ENCODE measurements at places on chromosomes 2 and 18.
A peak's percentile ranks its signal among the peaks of the same experiment; 100 is the strongest.

DNA sequence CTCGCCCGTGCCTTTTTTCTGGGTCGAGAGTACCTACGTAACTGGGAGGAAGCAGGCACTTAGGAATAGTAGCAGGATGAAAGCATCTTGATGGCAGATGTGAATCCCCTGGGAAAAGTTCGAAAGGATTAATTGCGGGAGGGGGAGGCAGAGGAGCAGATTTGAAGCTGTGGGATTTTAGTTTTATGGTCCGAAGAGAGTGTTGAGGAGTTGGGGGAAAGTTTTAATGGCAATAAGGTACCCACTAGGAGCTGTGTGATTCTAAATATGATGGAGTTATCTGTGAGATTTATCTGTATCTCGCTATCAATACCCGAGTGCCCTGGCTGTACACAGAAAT is 1.1 kb downstream of the AGFG1 start:
- no peak for DNase-seq

GRCh38 chr2:241612156-241613016 is 24.6 kb downstream of the THAP4 start:
- no peak for DNase-seq

- no peak for DNase-seq
Observed at GRCh38 chr2:71422786-71423185, 30.6 kb upstream of the DYSF start.

DNA sequence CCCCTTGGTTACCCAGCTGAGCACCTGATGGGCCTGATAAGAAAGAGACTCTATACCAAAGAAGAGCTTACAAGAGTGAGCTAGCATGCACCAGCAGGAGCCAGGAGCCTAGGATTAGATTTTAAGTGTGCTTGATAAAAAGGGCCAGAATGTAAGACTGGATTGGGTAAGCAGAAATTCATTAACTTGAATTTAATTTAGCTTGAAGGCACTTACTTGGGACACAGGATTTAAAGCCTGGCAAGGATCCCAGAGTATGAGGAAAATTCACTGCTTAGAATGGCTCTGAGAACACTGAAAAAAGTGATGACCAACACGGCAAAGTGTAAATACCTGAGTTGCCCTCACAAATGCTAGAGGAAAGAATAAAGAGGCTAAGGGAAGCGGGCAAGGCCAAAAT is 91.3 kb upstream of the RBBP8 start:
- no peak for DNase-seq

DNA sequence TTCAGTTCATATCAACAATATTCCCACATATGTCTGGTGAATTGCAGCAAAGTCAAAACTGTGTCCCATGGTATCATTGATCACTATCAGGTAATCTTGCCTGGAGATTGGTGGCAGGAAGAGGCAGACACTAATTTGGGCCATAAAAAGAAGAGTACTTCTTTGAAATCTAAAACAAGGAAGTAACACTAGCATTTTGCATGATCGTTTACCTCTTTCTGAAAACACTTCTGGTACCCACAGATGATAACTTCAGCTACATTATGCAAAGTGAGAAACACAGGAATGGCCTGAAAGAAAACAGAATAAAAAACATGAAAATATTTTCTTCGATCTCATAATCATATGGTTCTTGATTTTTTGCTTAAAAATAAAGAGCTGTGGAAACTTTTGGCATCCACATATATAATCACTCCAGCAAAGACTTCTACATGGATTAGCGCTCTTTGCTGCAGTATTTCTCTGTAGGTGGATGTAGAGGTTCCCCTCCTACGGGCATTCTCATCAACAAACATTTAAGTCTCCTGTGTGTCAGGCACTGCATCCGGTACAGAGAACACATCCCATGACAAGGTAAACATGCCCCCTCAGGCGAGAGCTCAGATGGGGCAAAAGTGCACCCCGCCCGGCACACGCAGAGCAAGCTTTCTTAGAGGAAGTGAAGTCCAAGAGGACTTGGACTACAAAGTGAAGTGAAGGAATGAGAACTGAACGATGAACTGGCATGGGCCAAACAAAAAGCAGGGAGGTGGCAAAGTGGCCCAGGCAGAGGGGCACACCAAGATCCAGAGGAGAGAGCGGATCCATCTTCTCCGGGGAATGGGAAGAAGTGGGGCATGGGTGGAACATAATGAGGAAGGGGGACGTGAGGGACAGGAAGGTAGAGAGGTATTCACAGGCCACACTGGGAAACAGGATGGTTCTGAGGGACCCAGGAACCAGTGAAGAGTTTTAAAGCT is 68.0 kb upstream of the RIOK3 start:
- no peak for DNase-seq

DNA sequence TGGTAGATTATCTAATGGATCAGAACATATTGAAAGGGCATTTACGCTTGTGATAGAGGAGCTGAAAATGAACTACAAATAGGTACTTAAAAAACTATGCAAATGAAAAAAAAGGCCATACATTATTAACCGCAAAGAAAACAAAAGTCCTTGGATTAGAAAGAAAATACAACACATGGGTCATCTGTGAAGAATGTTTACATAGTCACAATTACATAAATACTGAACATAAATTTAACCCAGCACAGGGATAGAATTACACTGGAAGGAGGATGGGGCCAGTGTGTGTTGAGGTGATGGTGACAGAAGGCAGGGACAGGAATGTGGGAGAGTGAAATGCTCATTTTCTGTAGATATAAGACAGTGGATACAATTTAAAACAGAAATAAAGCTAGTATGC is 6.6 kb downstream of the NTSR2 start:
- no peak for DNase-seq

GRCh38 chr2:190165491-190165890 is 103.0 kb upstream of the MSTN start:
- DNase-seq, result no peak

- no peak for DNase-seq
Observed at GRCh38 chr2:239368906-239369552, 31.8 kb downstream of the HDAC4 start.

GRCh38 chr2:175576875-175577274 is 395.4 kb upstream of the ATP5MC3 start:
- no peak for DNase-seq

DNA sequence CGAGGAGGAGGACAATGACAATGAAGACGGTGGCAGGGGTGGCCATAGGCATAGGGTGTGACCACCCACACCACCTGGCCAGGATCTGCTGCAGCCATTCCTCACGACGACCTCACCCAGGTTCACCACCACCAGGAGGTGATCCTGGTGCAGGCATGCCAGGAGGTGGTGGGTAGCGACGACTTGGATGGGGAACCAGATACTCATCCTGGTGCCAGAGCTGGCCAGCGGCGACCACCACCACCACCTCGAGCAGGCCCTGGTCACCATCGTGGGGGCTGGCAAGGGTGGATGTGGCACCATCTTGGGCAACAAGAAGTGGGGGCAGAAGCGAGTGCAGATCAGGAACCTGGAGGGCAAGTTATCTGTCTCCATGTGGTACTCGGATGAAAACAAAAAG is 117.1 kb upstream of the NXPH2 start:
- DNase-seq, result no peak

GRCh38 chr2:55718165-55719008 is 24.7 kb upstream of the PNPT1 start:
- peak; percentile 38 for DNase-seq

GRCh38 chr18:55078303-55078932 is 119.2 kb upstream of the CCDC68 start:
- DNase-seq, result no peak

DNA sequence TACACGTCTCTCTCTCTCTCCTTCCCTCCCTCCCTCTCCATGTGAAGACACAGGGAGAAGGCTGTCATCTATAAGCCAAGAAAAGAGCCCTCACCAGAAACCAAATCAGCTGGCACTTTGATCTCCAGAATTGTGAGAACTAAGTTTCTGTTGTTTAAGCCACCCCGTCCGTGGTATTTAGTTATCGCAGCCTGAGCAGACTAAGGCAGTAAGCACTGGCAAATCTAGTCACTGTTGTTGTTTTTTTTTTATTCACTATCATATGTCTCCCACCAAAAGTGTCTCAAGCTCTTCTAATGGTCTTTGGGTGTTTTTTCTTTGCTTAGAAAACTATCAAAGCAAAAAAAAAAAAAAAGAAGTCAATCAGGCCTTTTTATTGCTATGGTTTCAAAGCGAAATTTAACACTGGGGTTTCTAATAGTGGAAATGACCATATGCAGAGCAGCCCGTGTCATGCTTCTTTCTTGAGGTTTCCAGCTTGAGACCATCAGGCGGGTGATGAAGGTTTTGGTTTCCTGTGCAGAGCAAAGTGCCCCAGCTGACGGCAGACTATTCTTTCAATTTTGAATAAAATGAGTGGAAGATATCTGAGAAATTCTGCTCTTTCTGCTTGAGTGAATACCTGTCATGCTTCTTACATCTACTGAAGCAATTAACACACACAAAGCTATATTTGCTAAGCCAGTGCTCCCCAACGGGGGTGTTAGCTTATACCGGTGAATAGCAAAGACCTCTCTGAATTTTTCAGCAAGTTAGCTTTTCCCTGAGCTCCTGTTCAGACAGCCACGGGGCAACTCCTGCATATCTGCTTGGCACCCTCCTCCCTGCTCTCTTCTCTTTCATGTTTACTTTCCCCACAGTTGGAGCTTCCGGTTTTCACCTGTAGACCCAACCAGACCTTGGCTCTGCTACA is 394.1 kb upstream of the ATP5MC3 start:
- DNase-seq, result no peak

- no peak for DNase-seq
Observed at GRCh38 chr2:45746888-45747287, 95.4 kb downstream of the PRKCE start.

DNA sequence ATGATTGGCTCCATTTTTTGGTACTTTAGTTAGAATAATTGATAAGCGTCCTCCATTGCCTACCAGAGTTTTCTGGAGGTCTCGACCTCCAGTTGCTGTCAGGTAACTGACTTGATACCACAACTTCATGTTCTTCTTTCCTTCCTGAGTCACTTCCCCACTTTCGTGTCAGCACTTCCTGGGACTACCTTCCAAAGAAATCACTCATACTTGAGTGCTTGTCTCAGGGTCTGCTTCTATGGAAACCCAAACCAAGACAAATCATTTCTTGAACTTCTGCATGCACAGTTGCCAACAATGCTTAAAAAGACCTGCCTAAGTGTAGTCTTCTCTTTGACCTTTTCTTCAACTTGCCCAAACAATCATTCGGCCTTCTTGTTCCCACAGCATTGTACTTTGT is 210.3 kb upstream of the ETAA1 start:
- no peak for DNase-seq

DNA sequence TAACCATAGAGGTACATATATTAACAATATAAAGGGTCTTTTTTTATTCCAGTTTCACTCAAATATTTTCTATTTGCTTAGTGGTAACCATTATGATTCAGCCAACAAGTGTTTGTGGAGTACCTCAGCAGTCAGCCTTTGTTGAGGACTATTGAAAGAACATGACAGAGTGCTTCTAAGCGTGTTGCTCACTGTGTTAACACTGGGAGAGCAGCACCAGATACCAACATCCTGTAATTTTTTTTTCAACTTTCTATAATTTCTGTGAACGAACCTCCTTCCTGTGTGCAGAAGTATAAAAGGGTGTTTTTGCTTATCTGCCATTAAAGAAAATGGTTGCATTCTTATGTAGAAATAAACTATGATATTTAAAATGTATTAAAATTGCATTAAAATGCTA is 239.0 kb downstream of the PHLPP1 start:
- no peak for DNase-seq

GRCh38 chr2:182920631-182921056 is 54.2 kb upstream of the FRZB start:
- DNase-seq, result no peak

GRCh38 chr2:6073191-6074088 is 381.3 kb downstream of the SOX11 start:
- DNase-seq, result no peak

- DNase-seq, result no peak
Observed at GRCh38 chr2:100286318-100286717, 36.0 kb downstream of the LONRF2 start.

- DNase-seq, result no peak
Observed at GRCh38 chr2:26444236-26444635, 33.7 kb downstream of the OTOF start.

GRCh38 chr2:235300368-235301201 is 193.3 kb upstream of the AGAP1 start:
- no peak for DNase-seq

DNA sequence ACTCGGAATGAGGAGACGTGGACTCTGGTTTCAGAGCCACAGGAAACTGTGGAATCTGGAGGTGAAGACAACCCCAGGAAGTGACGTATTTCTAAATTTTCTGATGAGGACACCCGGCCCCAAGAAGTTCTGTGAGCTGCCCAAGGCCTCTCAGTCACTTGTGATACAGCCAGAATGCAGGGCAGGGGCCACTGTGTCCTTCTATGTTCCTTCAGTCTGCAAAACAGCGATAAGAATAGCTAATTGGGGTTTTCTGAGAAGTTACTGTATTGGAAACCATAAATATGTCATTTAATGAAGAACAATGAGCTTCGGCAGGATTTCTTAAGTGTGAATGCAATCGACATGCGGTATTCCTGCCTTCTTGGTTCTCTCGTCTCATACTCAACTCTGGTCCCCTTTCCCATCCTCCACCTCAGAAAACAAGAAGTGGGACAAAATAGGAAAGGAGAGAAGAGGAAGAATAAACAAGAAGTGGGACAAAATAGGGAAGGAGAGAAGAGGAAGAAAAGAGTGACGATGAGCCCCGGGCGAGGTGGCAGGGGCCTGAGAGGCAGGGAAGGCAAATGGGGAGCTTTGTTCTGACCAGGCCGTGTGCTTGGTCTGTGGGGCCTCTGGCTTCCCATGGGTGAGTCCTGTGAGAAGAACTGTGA is 282.0 kb upstream of the REV1 start:
- DNase-seq, result no peak

- no peak for DNase-seq
Observed at GRCh38 chr2:180905461-180905860, 74.9 kb upstream of the UBE2E3 start.

DNA sequence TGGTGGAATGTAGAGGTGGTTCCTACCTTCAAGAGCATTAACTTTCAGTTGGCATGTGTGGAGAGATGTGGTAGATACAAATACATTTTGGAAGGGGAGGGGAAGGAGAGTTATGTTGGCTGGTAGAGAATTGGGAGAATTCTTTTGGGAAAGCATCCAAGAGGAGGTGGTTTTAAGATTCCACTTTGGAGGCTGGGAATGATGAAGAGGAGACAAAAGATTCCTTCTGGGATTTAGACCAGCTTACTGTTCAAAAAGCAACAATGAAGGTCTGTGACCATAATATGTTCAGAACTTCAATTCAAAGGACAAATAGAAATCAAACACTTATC is 120.8 kb upstream of the FOSL2 start:
- no peak for DNase-seq

- DNase-seq, result no peak
Observed at GRCh38 chr2:188529710-188530109, 238.0 kb downstream of the GULP1 start.

DNA sequence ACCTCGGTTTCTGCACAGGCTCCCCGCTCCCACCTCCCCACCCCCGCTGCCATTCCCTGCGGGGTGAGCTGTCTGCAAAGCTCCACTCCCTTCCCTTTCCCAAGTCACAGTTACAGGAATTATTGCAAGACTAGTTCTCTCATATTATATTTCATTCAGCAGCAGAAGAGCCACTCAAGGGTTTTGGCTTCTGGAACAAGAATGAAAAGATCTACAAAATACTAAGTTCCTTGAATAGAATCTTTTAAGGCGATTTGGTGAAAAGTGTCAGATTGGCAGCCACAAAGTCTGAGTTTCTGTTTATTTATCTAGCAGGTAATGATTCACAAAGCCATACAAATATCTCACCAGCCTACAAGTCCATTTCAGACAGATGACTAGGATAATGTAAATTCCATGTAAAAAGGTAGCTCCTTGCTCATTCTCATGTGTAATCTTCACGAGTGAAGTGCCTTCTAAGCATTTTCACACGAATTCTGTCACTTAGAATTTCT is 221.9 kb upstream of the RBBP8 start:
- DNase-seq, result no peak

- DNase-seq, result no peak
Observed at GRCh38 chr18:23401400-23402347, 51.4 kb upstream of the RIOK3 start.

All from activated CD4-positive, alpha-beta T cell treated with anti-CD3 and anti-CD28 coated beads, Interleukin-2, amount 50 U/mL, for 24 hours (primary cell).